ENCODE measurements at places on chromosomes 16 and 17.

- no peak for DNase-seq
Observed at GRCh38 chr16:48580925-48581500, 29.0 kb downstream of the N4BP1 start.

DNA sequence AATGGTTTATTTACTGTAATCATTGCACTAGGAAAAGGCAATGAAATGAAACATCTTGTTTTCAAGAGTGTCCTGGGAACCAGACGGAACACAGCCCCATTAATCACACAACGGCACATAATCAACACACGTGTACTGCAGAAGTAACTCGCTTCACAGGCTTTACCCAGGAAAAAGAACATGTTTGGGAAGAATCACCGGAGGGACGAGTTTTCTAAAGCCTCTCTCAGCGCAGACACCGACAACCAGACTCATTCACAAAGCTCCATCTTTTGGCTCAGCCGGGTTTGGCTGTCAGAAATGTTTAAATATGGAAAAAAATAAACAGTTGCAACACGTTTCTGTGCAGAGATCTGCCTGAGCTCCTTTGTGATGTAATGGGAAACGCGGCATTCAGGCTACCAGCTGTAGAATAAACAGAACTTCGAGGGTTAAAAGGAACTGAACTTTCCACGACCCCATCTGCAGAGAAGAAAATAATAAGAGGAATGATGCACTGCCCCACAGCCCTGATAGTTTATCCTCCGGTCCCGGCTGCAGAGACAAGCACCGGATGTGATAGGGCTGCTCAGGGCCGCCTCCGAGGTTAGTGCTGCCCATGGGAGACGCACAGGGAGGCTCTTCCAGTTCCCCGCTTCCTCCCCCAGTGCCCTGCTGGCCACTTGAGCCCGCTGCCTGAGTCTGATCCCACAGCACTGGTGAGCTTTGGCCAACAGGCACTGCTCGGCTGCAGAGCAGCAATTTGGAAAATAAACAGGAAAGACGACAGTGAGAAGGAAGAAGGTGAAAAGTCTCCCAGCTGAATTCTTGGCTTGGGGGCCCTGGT is 119.8 kb downstream of the HIC1 start:
- DNase-seq: no peak

GRCh38 chr16:81492311-81492761 is 47.7 kb downstream of the CMIP start:
- DNase-seq: no peak

- no peak for DNase-seq
Observed at GRCh38 chr16:54280751-54281150, 5.8 kb downstream of the IRX3 start.

- DNase-seq: no peak
Observed at GRCh38 chr16:75695708-75696107, 5.6 kb downstream of the DUXB start.

DNA sequence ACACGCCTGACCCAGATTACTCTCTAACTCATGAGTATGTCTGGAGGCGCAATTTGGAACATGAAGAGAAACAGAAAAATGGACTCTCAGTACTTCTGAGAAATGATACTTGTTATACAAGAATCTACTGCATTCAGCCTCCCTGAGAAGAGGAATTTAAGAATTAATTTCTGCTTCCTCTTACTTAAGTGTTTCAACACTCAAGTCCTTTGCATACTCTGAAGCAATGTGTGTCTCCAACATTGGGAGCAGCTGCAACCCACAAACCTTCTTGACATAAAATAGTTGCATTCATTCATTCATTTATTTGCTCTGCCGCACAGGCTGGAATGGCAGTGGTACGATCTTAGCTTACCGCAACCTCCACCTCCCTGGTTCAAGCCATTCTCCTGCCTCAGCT is 199.8 kb downstream of the NPIPA7 start:
- no peak for DNase-seq
